Left cardiac atrium (tissue), 4 donors: ENCODE measurements at places on chromosomes 3 and 15.

- no peak for DNase-seq
These were observed 56.4 kb downstream of the PRKCI start for GRCh38 chr3:170278627-170279026.

DNA sequence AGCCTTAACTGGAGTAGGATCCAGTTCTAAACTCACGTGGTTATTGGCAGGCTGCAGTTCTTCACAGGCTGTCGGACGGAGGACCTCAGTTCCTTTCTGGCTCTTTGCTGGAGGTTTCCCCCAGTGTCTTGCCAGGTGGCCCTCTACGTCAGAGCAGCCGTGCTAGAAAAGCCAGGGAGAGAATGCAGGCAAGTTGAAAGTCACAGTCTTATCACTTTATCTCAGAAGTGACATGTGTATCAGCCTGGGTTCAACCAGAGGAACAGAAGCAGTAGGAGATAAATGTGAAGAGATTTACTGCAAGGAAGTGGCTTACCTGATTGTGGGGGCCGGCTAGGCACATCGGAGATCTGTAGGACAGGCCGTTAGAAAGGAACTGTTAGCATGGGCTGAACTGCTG lies 125.3 kb upstream of the BNIP2 start:
- no peak for DNase-seq

GRCh38 chr15:63353887-63354286 lies 27.8 kb downstream of the CA12 start:
- no peak for DNase-seq

DNA sequence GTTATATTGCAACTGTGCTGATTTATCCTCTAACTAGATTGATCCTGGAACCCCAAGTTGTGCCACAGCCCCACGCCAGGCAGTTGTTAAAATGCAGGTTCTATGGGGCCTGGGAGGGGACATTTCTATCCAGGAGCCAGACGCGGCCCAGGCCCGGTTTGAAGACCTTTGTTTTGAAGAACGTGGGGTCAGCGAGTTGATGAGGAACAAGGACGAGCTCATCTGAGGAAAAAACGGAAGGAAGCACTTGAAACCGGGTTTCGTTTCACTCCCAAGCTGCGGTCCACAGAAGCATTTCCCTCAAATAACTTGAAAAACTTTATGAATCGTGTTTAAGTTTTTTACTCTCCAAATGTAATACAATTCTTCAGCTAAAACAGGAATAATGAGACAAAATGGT lies 76.4 kb downstream of the CHSY1 start:
- no peak for DNase-seq

DNA sequence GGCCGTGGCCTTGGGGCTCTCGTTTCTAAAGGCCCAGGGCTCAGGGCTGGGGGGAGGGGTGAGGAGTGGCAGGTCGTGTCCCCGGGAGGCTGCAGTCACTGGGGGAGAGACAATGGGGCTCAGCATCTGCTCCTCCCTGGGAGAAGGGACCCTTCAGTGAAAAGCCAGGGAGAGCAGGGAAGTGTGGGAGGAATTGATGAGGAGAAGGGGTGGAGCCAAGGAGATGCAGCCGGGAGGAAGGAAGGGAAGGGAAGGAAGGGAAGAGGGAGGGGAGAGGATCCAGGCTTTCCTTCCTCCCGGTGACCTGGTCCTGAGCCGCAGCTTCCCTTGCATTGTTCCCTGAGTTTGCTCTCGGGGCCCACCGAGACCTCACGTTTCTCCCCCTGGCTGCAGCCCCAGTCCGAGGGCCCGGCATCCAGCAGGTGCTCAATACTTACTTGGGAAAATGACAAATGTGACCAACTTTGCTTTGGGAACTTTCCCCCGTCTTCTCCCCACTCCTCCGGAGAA lies 1.4 kb upstream of the ZNF710 start:
- DNase-seq = no peak
